ENCODE measurements at places on chromosomes 13 and 19.

GRCh38 chr13:111429064-111429558 is 108.7 kb downstream of the TEX29 start:
- peak; percentile 26 for DNase-seq

GRCh38 chr19:918481-919198 is 1.5 kb downstream of the KISS1R start:
- DNase-seq, result no peak

DNA sequence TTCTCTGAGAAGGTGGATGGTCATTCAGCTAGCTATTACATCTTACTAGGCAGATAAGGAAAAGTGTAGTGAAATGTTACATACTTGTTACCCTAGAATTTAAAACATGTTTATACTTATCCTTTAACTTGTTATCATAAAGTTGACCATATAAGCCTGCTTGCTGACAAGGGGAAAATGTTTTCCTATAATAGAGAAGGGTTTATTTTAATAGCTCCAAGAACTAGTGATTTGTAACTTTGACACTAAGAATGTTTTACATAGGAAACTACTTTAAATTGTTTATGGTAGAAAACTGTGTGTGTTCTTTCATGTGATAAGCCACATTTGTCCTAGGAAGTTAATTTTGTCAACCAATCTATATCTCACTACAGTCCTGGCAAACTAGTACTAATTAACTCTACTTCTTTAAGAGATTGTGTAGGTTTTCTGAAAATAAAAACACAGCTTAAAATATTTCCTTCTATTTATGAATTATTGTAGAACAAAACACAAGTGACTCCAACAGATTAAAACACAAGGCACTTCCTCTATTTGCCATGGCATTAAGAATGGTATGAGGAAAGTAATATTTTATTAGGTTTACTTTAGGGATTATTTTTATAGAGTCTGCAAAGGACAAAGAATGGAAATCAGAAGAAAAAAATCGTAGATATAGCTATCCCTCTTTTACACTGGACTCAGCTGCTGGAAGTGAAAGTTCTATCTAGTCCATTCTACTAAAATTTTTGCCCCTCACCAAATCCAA is 233.3 kb upstream of the NBEA start:
- no peak for DNase-seq

- DNase-seq, result no peak
Measured at GRCh38 chr19:5097959-5098623, 129.2 kb downstream of the KDM4B start.

GRCh38 chr19:8615813-8616596 is 5.5 kb upstream of the ADAMTS10 start:
- peak; percentile 28 for DNase-seq
